ENCODE measurements at places on chromosomes 1 and 21.

DNA sequence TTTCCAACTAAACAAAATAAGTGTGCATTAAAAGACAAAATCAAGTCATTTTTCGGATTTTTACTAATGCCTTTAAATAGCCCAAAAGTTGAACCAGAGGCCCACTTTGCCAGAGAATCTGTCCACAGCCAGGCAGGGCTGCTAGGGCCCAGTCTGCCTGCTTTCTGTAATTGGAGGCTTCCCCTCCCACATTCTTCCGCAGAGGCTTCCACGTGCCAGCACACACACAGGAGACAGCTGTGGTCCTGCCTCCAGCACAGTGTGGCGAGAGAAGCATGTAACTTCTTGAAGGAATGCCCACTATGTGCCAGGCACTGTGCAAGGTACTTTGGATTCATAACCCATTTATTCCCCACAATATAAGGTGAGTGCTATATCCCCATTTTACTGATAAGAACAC, 11.3 kb upstream of the PDZK1IP1 start:
- no peak for DNase-seq

GRCh38 chr1:31221072-31221471, 18.6 kb downstream of the NKAIN1 start:
- no peak for DNase-seq

DNA sequence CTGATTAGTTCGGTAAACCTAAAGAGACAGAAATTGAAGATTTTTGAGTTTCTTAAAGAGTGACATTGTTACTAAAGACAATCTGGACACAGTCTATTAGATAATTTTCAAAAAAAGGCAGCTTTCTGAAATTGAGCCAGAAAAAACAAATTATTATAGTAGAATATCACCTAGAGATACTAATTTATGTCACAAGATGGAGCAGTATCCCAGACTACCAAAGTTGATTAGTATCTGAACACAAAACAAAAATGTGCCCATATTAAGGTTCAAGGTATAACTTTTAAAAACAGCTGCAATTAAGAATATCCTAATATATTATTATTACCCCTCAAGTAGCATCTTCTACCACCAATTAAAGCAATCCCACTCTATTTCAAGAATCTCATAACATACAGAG, 40.5 kb upstream of the SYT2 start:
- no peak for DNase-seq

DNA sequence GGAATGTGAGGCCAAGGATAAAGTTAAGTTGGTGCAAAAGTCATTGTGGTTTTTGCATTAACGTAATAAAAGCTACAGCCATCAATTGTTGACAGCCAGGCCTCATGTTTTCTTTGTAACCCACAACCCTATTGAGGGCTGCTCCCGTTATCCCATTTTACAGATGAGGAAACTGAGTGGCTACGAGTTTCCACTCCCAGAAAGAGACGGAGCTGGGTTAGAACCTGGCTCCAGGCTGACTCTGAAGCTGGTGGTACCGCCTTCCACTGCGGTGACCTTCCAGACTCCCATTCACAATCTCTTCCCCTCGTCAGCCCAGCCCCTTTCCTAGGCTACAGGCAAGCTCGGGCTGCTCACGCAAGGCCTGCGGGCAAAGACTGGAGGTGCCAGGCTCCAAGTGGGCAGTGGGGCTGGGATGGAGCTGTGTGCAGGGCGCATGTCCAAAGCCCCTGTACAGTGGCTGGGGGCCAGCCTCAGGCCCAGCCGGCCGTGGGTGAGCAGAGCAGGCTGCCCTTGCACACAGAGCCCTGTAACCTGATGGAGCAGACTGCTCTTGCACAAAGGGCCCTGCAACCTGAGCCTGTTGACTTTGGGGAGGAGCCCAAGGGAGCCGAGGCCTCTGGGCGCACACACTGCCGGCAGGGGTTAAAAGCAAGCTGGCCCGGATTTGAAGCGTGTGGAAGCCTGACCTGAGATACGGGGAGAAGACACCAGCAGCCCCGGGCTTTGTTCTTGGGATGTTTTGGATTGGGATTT, 97.4 kb upstream of the TMPRSS2 start:
- no peak for DNase-seq

- no peak for DNase-seq
Observed at GRCh38 chr1:164579381-164579780, 20.4 kb downstream of the PBX1 start.

DNA sequence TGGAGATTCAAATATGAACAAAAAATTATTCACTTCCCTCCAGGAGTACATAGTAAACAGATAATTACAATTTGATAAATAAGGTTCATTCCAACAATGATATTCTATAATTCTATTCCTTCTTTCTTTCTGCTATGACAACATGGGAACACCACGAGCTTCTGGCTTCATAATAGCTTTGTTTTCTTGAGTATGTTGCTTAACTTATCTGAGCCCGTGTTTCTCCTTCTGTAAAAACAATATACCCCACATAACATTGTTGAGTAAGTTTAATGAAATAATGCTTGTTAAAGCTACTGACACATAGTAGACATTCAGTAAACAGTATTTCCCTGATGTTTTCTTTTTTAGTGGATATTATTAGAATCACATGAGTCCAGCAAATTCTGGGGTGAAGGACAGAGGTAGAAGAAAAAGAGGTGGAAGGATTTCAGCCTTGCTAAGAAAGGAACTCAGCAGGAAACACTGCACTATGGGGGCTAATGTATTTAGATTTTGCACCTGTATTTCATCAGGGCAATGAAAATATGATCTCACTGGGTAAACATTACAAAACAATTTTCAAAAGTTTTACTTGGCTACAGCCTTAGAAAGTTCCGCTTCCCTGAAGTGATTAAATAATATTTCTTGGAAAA, 430.8 kb upstream of the C1orf87 start:
- no peak for DNase-seq

- DNase-seq = no peak
Observed at GRCh38 chr1:118575060-118575459, 390.0 kb upstream of the SPAG17 start.

- DNase-seq = no peak
Observed at GRCh38 chr1:244155661-244156060, 104.6 kb downstream of the ZBTB18 start.

DNA sequence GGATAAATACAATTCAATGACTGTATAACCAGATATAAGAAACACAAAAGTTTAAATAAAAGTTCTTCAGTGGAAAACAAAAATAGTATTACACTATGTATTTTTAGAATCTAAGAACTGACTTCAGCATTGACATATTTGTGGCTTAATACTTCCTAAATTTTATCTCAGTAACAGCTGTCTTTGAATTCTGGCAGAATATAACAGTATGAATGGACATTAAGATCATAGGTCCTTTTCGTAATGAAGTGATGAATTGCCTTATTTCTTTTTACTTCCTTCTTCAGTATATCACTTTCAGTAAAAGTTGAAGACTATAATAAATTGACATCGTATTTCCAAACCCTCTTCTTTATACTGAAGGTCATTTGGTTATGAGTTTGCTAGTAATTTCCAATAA, 1030.0 kb downstream of the MRPL39 start:
- DNase-seq = no peak

GRCh38 chr1:116654351-116654750, 13.2 kb downstream of the IGSF3 start:
- DNase-seq = no peak

GRCh38 chr1:176791906-176792305, 328.9 kb downstream of the PAPPA2 start:
- DNase-seq = peak; percentile 42

DNA sequence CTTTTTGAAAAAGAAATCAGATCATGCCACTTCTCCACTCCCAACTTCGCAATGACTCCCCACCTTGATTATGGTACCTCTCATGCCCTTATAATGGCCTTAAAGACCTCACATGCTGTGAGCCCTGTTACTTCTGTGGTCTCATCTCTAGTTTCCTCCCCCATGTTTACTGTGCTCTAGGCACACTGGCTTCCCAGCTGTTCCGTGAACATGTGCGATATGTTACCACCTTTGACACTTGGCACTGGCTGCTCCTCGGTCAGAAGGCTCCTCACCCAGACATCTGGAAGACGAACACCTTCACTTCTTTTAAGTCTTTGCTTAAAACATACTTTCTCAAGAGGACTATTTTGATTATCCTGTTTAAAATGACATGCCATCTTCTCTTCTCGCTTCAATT, 14.3 kb upstream of the NTMT2 start:
- DNase-seq = no peak

- DNase-seq = no peak
Observed at GRCh38 chr1:240254778-240255291, 163.2 kb downstream of the FMN2 start.

DNA sequence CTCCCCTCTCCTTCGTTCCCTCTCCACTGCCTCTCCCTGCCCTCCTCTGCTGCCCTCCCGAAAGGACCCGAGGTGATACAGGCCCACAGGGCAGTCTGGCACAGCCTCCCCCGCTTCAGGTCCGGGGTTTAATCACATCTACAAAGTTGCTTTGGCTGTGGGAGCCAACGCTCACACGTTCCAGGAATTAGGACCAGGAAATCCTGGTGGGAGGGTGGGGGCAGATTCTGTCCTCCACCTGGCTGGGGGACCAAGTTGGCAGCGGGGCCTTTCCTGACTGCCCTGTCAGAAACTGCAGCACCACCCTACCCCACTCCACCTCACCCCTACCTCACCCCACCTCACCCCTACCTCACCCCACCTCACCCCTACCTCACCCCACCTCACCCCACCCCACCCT, 95.1 kb downstream of the WDR4 start:
- DNase-seq = no peak

GRCh38 chr1:193589597-193590040, 403.2 kb upstream of the B3GALT2 start:
- DNase-seq = no peak

- no peak for DNase-seq
Observed at GRCh38 chr1:67647036-67647798, 37.8 kb upstream of the GADD45A start.

DNA sequence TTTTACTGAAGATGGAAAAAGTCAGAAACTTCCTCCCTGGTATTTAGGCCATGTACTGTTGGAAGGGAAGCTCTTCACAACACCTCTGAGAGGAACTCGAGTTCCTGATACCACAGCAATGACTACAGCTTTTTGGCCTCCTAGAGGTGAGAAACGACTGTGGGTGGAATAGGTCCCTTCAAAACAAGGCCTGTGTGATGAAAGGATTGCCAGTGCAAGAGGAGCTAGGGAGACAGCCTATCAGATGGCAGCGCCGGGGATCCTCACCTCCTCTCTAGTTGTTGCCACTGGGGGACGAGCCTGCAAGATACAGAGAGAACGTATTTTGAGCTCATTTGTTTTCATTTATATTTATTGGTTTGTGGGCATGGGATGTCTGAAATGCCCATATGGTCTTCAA, 187.8 kb upstream of the KCND3 start:
- DNase-seq = no peak

DNA sequence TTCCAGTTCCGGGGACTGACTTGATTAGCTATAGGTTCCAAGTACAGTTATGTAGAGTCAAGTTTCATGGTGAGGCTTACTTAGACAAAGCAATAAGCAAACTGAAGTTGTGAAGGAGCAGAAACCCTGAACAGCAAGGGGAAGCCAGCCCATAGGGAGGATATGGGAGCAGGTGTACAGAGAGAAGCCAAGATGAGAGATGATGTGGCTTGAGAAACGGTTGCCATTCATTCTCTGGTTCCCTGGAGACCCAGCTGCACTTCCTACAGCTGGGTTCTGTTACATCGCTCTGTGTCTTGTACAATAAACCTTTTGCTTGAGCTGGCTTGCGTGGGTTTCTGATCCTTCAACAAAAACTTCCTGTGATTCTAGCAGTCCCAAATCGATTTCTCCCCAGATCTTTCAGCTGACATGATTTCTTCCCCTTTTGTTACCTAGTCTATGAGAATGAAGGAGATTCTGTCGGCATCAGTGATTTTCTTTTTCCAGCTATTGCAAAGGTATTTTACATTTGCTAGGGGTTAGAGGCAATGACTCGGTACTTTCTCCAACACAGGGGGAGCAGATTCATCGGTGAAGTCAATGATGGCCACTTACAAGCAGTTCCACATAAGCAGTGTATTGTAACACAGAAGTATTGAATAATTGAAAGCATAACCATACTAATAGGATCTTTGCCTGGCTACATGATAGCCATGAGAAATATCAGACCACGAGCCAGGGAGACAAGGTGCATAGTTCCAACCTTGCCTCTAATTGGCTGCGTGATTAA, 67.3 kb downstream of the URB2 start:
- DNase-seq = no peak

DNA sequence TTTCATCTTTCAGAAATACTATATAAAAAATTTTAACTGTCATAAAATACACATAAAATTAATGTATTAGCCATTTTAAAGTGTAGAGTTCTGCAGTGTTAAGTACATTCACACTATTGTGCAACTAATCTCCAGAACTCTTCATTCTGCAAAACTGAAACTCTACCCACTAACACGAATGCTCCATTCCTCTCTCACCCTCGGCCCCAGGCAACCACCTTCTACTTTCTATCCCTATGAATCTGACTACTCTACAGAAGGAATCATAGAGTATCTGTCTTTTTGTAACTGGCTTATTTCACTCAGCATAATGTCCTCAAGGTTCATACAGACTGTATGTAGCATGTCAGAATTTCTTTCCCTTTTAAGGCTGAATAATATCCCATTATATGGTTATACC, 43.4 kb downstream of the LTN1 start:
- DNase-seq = no peak

- no peak for DNase-seq
Observed at GRCh38 chr1:204431310-204432184, 19.9 kb upstream of the PPP1R15B start.

DNA sequence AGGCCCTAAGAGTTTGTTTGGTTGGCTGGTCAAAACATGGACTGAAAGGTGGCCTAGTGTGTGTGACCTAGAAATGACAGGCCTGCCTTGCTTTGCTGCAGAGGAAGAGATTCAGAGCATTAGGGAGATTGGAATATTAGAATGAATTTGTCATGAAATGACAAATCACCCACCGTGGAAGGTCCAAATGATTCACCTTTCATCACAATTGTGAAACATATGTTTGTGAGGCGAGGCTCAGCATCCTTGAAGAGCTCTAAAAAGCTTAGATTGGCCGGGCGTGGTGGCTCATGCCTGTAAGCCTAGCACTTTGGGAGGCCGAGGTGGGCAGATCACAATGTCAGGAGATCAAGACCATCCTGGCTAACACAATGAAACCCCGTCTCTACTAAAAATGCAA, 5.5 kb downstream of the LCE1B start:
- no peak for DNase-seq

GRCh38 chr1:77179632-77180031, 39.6 kb downstream of the PIGK start:
- DNase-seq = no peak

- peak; percentile 54 for DNase-seq
Observed at GRCh38 chr1:3306583-3307291, 147.7 kb upstream of the ARHGEF16 start.

DNA sequence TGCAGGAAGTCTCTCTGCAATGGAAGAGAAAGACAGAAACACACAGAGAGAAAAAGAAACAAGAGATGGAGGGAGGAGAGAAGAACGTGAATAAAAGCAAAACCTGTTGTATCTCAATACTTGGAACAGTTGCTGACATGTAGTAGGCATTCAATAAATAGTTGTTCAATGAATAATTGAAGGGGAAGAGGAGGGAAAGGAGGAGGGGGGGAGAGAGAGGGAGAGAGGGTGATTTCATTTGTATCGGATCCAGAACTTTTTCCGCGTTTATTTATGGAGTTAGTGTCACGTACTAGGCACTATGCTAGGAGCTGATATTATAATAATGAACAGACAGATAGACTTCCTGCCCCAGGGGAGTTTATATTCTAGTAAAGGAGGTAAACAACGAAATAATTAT, 144.1 kb downstream of the OMA1 start:
- DNase-seq = no peak

GRCh38 chr1:177023249-177023648, 141.3 kb downstream of the ASTN1 start:
- DNase-seq = no peak

- no peak for DNase-seq
Observed at GRCh38 chr1:94595658-94596057, 54.1 kb upstream of the F3 start.
